ENCODE measurements at places on chromosomes 5 and 9.

GRCh38 chr5:17398431-17398830 is 99.6 kb upstream of the TAF11L2 start:
- no peak for DNase-seq

DNA sequence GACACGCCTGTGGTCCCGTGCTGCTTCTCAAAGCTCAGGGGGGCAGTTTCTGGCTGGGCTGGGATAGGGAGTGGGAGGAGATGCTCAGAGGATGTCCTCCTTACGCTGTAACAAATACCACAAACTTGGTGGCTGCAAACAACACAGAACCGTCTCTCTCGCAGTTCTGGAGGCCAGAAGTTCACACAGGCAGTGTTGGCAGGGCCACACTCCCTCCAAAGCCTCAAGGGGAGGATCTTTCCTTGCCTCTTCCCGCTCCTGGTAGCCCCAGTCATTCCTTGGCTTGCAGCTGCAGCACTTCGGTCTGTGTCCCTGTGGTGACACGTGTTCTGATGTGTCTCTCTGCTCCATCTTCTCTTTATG is 10.4 kb upstream of the ORM1 start:
- DNase-seq, result no peak

GRCh38 chr9:93295456-93296076 is 111.6 kb downstream of the WNK2 start:
- no peak for DNase-seq

GRCh38 chr5:142929587-142929986 is 159.4 kb downstream of the ARHGAP26 start:
- no peak for DNase-seq

DNA sequence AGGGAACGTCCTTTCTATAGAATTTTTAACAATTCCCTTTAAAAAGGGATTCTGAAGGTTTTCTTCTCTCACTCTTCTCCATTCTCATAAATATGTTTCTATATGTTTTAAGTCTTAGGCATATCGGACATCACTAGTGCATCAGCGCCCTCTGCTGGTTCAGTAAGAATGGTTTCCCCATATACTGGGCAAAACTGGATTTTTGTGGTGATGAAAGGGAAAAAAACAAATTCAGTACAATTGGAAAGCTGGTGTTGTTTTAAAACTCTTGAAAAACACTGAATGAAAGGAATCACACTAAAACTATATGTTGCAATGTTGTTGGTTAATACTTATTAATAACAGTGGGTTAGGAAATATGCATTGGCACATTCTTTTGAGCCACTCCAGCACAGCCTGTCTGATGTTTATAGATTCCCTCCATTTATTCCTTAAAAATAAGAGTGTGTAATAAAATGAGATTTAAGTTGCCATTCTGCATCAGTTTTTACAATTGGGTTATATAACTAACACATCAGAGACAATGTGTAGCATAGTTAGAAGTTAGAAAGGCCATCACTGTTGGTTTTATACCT is 15.8 kb downstream of the CWC27 start:
- peak; percentile 36 for DNase-seq

DNA sequence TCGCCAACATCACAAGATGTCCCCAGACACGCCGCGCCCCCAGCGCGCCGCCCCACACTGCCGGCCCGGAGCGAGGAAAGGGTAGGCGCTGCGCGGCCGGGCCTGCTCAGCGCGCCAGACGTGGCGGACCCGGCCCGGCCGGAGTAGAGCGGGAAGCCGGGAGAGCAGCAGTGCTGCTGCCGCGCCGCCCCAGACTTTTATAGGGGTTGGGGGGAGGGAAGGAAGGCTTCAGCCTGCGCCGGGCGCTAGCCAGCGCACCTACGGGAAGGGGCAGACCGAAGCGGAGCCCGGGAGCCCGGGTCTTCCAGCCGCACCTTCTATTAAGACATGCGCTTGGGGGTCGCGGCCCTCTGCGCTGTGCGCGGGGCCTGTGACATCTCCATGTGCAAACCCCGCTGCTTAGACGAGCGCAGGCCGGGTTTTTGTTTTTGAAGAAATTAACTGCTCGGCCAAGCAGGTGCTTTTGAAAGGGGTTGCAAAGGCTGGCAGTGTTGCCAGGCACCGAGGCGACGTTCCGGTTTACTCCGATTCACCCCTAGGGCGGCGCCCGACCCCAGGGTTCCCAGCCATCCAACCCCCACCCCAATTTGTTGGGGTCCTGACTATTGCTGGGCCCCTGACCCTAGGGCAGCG is 353 bp upstream of the PAX5 start:
- DNase-seq, result no peak

GRCh38 chr9:98881836-98882568 is 61.7 kb upstream of the COL15A1 start:
- DNase-seq, result no peak
